ENCODE measurements at places on chromosomes 3 and 15.

DNA sequence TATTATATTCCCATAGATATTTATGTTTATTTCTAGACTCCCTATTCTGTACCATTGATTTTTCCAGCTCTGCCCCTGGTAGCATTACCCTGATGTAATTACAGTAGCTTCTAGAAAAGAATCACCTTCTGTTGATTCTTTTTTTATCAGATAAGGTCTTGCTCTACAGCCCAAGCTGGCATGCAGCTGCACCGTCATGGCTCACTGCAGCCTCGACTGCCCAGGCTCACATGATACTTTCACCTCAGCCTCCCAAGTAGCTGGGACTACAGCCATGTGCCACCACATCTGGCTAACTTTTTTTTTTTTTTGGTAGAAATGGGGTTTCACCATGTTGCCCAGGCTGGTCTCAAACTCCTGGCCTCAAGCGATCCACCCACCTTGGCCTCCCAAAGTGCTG is 41.8 kb downstream of the SLC24A1 start:
- DNase-seq, result no peak

DNA sequence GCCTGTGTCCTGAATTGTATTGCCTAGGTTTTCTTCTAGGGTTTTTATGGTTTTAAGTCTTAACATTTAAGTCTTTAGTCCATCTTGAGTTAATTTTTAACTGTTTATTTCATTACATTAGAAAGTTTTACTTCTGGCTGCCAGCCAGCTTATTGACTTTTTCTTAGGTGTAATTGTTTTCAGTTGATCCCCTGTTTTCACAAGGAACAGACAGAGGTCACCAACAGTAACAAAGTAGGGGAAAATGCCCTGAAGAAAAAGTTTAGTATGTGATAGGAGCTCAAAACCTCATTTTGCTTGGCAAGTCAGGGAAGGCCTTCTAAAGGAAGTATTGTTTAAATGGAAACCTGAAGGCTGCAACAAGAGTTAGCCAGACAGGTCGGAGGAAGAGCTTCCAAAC is 10.4 kb downstream of the WDR48 start:
- no peak for DNase-seq

DNA sequence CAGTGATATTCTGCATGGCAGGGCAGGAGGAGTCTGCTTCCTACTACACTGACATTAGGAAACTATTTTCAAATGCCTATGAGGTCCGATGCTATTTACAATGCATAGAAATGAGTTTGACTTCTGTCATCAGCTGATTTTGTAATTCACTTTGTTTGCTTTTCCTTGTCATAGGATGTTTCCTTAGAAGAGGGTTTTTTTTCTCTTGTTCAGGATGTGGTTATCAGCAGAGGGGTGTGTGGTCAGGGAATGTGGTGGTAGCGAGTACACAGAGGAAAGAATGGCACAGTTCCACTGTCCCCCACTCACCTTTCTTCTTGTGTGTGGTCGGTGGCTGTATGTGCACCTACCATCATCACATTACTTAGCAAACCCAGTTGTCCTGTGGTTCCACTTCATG is 231.5 kb downstream of the LRTM1 start:
- no peak for DNase-seq

DNA sequence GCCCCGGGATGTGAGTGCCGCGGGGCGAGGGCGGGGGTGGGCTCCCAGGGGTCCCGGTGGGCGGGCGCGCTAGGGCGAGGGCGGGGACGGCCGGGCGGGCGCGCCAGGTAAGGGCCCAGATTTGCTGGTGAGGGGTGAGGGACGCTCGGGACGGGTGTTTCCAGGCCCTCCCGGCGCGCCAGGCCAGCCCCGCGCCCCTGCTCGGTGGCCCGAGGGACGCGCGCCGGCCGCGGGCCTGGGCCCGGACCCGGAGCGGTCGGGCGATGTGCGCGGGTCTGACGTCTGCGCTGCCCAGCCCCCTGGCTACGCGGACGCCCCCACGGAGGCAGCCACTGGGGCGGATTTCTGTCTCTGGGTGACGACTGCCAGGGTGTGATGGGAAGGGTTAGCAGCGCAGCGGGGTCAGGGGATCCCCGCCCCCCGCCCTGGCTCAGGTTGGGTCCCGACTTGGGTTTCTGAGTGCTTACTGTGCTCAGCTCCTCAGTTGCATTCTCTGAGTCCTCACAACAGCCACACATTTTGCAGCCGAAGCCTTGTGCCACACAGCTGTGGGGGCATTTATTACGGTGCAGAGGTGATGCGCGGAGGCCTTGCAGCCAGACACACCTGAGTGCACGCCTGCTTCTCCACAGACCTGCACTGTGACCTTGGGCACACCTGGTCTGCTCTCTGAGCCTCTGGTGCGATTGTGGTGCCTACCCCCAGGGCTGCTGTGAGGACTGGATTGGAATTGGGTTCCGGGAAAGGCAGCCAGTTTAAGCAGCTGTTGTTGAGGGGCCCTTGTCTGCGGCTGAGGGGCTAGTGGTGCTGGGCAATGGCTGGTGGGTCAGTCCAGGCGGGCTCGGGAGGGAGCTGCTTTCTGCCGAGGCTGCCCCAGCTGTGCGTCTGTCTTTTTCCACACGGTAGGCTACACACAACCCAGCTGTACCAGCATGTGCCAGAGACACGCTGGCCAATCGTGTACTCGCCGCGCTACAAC is 523 bp downstream of the HDAC11 start:
- no peak for DNase-seq

DNA sequence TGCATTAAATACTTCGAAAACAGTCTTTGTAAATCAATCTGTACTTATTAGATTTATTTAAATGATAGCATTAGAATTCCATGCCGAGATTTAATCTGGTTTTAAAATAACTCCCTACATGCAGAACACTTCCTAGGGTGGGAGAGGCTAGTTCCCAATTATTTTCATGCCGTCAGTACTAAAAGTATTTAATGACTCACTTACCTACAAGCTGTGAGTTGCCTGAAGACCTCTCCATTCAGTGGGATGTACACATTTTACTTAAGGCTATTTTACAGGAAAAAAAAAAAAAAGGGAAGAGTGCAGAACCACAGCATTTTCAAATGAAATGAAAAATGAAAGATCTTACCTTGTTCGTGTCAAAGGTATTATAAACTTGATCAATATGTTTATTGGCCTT is 469 bp downstream of the GUCA1C start:
- DNase-seq, result no peak

DNA sequence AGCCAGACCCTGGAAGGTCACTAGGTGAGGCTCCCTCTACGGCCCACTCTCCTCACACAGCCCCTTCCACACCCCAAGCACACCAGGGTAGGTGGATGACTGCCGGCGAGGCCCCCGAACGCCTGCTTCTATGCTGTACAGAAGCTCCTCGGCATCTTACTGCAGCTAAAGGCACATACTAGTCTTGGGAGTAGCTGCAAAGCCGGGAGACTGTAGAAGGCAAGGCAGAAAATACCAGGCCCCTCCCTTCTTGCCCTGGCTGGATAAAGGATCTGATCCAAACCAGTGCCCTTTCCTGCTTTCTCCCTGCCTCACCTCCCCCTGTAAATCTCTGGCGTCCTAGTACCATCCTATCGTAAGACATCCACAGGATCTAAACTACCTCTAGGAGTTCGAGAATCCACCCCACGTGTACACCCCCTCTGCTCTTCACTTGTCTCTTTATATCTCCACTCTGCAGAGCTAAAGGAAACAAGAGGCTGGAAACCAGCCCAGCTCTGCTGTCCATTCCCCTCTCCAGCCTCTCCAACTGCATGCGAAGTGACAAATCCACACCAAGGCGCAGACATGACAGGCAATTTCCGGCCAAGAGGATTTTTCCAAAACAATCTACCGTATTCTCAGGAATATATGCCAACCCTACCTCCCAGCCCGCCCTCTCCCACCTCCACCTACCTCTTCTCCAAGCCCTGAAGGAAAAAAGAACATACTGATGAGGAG is 11.8 kb downstream of the TNK2 start:
- no peak for DNase-seq

DNA sequence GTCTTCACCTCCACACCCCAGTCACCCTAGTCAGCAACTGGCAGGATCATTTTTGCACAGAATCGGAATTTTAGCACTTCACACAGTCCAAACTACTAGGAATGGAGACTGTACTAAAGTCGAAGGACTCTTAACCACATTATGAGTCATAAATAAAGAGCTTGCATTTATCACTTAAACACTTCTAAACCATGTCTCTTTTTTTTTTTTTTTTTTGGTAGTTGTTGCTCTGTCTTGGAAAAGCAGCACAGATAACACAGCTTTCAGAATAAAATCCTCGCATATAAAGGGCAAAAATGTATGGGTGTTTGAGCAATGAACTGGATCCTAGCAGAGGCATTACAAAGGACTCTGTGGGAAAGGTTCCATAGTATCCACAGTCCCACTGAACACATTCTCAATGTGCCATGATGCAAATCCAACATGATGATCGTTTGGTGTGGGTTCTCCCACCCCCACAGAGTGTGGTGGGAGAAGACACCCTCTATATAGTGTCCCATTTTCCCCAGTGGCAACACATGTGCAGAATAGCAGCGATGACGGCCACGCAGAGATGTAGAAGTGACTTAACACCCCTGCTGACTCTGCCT is 47.1 kb downstream of the FOXP1 start:
- no peak for DNase-seq

DNA sequence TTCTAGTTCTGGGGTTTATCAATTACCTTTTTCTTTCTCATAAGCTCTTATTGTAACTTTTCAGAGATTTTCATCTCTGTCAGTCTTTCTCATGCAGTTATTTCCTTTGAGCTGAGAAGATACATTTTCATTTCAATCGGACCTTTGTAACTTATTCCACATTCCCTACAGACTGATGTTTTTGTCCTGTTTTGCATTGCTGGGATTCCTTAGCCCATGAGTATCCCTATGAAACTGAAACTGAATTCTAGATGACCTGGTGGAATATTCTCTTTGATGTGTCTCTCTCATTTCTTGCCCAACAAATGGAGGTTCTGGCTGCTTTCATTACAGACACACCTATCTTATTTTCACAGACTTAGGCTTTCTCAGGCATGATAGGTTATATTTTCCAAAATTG is 10.5 kb upstream of the EPHA6 start:
- no peak for DNase-seq

All from T47D (cell line).